Hypothalamus (tissue), 51 donors: ENCODE measurements at places on chromosomes 2 and 18.

DNA sequence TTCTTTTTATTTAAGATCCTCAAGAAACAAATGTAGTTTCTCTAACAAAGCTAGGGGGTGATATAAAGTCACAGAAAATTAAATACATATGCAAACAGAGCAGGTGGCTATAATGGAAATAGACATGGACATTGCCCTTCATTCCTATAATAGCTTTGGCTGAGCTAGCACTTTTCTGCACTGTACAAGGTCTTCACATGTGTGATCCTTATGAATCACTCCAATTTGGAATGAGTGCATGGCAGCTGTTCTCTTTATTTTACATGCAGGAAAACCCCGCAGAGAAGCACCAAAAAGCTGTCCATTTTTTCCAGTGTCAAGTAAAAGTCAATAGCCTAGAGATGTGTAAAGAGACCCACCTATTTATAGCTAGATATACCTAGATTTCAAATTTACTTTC lies 747.4 kb upstream of the SLC8A1 start:
- no peak for DNase-seq

- DNase-seq: no peak
Observed at GRCh38 chr18:58557008-58557435, 71.9 kb downstream of the ALPK2 start.

DNA sequence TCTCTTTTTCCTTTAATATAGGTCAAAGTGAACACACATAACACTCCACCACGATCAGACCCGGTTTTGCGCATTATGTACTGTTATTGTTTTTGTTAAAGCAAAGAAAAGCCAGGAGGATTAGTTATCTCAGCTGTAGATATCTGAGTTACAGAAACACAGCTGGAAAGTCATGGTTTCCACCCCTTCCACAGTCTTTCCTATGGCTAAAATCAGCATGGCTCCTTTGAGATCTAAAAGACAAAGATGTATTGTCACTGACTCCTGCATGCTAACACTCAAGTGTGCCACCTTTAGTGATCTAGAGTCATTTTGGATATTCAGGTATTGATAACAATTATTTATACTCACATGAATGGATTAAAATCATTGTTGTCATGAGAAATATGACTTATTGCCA lies 260.0 kb downstream of the FIGN start:
- no peak for DNase-seq

GRCh38 chr2:157837851-157838441 lies 38.2 kb downstream of the ACVR1 start:
- peak; percentile 24 for DNase-seq

DNA sequence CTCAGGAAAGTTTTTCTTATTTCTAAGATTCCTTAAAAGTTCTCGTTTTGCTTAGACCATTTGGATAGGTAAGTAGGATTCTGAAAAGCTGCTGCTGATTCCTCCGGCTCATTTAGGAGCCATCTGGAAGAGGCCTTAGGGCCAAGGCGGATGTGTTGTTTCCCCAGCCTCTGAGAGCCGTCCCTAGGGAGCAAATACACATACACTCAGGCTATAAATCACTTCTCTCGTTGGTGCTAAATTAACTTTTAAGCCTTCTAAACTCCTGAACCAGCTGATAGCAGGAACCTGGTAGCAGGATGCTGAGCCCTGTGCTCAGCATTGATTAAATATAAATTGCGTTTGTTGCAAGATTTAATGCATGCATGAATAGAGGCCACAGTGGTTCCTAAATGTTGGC lies 109.8 kb downstream of the ADCYAP1 start:
- no peak for DNase-seq

GRCh38 chr2:552906-553305 lies 124.3 kb downstream of the TMEM18 start:
- DNase-seq: no peak

GRCh38 chr18:39494211-39494896 lies 1928.8 kb upstream of the CELF4 start:
- DNase-seq: no peak

- no peak for DNase-seq
Observed at GRCh38 chr18:46250084-46250811, 146.1 kb downstream of the HAUS1 start.

GRCh38 chr18:46341986-46342525 lies 237.9 kb downstream of the HAUS1 start:
- DNase-seq: no peak

DNA sequence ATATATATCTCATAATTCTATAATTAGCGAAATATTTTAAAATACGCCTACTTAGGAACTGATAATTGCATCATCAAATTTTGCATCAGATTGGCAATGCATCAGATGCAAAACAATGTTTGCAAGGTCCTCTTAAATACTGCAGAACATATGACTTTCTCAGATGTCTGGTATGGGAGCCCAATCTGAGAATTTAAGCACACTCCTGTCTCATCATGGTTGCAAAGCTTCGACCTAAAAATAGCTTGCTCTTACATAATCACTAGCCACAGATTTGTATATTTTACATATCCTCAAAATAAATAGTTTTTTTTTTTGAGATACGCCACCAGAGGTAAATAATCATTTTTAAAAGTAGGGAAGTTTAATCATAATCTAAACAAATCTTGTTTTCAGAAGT lies 123.2 kb downstream of the CABYR start:
- DNase-seq: no peak

DNA sequence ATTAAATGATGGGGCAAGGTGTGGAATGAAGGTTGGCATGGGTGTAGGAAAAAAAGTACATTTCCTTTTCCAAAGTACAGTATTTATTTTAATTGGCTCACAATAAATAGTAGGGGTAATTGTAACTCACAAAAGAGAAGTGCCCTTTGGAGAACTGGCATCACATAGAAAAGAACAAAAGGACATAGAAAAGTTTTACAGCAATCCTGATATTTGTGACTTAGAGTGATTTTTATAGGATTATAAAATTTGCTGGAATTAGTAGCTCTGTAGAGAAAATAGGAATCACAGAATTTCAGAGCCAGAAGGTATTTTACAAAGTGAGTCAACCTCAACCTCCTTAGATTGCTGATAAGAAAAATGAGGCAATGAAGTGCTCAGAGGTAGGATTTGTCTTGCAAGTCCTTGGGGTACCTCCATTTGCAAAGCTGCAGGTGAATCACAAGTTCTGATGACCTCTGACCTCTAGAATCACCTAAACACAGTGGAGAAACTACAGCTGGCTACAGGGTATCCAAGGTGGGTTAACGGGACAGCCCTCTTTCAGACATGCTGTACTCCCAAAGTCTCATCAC lies 133.6 kb downstream of the SOCS6 start:
- no peak for DNase-seq

DNA sequence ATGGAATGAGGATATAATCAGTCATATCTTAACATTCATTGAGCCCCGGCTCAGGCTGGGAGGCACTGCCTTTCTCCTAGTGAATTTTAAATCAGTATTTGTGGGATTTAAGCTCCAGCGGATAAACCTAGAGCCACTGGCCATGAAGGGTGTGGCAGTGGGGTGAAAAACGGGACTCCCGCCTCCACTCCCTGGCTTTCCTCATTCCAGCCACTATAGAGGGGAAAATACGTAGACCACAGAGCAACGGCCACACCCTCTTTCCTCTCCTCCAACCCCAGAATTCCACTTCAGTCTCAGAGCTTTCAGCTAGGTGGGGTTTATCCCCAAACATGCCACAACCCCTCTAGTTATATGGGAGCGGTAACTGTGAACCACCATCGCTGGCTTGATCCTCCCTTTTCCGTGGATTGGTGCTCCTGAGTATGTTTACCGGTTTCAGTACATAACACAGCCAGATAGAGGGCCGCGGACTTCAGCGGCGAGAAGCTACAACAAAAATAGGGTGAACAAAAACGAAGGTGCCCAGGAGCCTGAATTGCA lies 70.6 kb upstream of the ITGB6 start:
- DNase-seq: no peak

- no peak for DNase-seq
Observed at GRCh38 chr2:70984576-70985282, 6.3 kb downstream of the ANKRD53 start.

DNA sequence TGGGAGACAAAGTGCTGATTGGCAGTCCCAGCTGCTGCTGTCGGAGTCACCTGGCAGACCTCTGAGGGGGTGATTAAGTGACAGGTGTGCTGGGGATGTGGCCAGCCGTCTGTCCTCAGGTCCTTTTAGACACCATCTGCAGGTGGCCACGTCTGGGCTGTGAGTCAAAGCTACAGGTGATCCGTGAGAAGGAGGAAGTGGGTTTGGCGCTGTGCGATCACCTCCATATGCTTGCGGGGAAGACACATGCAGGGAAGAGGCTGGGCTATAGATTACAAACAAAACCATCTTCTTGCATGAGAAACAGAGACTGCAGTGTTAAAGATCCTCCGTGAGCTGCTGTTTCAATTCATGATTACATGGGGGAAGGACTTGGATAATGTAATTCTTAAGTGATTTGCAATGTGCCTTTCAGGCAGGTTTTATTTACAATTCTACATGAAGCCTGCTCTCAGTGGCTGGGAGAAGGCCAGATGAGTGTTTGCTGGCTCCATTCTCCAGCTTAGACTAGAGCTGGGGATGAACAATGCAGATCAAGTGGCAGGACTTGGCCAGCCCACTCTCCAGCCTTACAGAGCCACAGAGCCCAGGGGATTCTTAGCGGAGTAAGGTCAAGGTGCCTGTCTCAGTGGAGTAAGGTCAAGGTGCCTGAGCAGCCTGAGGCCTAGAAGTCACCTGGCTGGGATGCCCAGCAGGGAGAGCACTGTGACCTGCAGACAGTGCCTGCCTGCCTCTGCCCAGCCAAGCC lies 87.8 kb downstream of the LYPD1 start:
- no peak for DNase-seq

DNA sequence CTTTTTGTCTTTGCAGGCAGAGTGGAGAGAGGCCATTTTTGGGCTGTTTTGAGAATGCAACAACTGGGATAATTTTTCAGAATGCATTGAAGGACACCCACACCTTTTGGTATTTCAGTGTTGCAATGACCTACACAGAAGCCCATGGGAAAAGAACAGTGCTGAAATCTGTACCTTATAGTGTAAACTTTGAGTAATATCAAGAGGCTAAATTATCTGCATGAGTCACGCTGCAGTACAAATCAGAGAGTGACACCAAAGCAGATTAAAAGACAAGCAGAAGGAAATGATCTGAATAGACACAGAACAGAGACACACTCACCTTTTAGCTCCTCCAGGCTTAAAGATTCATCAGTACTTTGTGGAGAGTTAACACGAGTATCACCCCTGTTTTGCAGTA lies 265.3 kb downstream of the PAX3 start:
- no peak for DNase-seq

DNA sequence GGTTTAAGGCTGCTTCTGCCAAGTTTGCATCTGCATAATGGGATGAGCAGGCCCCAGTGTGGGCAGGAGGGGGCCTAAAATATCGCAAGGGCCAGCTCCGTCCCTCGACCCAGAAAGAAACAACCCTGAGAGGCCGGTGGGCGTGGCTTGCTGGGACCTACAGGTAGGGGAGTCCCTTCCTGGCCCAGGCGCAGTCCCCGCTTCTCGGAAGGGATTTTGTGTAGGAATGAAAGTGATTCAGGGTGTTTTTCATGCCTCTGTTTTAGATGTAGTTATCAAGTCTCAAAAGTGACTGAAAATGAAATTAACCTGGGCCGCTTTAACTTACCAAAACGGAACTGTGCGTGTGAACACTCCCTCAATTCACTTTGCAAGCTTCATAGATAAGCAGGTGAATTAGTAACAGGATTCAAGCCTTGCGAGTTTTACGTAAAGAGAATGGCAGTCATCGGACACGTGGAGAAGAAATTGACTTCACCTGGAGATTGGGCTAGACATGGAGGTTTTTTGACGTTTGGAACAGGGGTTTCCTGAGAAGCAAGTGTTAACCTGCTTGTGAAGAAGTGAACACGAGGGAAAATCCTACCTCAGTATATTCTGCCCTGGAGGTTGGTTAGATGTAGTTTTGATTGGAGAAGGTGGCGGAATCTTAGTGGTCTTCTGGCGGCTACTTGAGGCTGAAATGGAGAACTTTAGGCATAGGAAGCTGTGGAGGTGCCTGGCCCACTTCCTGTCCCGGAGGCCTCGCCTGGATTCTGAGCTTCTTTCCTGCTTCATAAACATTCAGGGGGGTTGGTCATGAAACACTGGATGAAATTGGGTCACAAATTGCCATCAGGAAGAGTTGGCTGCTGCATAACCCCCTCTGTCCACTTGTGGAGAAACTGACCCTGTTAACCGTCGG lies 1.7 kb downstream of the NCK2 start:
- DNase-seq: no peak

DNA sequence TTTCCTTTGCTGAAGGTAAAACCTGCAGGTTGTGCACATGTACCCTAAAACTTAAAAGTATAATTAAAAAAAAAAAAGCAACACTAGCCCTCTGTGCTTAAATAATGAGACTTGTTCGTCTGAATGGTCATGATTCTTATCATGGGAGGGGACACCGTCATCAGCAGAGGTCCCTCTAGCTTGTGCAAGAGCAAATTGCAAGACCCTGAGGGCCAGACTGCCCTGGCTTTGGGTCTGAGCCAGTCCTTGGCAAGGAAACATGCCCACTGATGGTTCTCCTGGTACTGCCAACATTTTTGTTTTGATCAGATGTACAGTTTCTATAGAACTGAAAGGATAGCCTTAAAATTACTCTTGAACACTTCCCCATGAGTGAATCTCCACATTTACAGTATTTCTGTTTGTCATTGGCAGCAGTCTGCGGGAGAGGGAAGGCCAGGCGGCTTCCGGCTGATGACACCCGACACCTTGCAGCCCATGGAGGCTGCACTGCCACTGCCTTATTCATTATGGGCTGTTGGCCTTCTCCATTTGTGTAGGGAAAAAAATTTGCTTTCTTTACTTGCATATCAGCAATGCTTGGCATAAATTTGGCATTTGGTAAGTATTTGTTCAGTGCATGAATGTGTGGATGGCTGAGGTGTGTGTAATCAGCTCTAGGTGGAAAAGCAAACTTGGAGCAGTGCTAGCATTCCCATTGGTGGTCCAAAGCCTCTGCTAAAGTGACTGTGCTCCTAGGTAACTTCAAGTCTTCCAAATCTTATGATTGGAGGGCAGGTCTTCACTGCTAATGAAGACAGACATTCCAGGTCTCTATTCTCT lies 161.6 kb upstream of the ALKAL2 start:
- no peak for DNase-seq

DNA sequence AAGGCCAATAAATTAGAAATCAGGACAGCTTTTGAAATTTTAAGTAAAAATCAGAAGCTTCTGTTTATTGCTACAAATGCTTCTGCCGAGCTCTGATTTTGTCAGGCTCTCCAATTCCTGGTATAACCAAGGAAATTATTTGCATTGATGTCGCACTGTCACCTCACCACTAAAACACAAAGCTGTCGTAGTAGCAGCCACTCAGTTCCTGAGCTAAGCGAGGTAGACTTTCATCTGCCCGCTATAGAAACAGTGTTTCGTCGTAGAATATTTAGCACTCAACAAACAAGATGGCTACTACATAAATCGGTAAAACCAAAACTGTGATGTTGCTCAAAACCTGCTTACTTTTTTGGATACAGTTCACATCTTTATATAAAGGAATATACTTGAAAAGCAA lies 141.3 kb upstream of the FOSL2 start:
- no peak for DNase-seq

GRCh38 chr18:32424696-32425095 lies 46.0 kb downstream of the GAREM1 start:
- DNase-seq: no peak

DNA sequence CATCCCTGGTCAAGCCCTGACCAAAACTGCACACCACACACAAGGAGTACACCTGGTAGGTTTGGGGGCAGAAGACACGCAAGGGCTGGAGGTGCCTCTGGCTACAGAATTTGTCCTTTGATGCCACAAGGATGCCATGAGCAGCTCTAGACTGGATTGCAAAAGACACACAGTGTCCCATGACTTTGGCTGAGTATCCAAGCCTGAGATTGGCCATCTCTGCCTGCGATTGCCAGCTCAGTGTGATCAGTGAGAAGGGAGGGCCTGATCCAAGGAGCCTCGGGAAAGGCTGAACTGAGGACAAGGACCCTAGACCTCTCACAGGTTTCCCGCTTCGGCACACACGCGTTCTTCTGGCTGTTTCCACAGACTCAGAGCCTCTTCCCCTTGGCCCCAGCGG lies 60.0 kb upstream of the FOSL2 start:
- DNase-seq: no peak
